Breast epithelium (tissue), 4 donors: ENCODE measurements at places on chromosomes 3 and 15. TPM values are rescaled to one million over a fixed set of nuclear protein-coding genes. Genes with fewer than 3 reads are reported as not detected.

GOLGA6L7 gene
- not detected for total RNA-seq

GOLGA8Q gene
- total RNA-seq, result 1.9 TPM

SOX14 gene
- total RNA-seq, result not detected

P2RY14 gene
- 1.9 TPM for total RNA-seq

KLHL40 gene
- total RNA-seq, result not detected

CDC25A gene
- 2.6 TPM for total RNA-seq

EAF2 gene
- total RNA-seq, result 11.4 TPM
